ENCODE measurements at places on chromosomes 1 and 21.

- DNase-seq = no peak
Measured at GRCh38 chr1:100713626-100714025, 5.9 kb upstream of the VCAM1 start.

DNA sequence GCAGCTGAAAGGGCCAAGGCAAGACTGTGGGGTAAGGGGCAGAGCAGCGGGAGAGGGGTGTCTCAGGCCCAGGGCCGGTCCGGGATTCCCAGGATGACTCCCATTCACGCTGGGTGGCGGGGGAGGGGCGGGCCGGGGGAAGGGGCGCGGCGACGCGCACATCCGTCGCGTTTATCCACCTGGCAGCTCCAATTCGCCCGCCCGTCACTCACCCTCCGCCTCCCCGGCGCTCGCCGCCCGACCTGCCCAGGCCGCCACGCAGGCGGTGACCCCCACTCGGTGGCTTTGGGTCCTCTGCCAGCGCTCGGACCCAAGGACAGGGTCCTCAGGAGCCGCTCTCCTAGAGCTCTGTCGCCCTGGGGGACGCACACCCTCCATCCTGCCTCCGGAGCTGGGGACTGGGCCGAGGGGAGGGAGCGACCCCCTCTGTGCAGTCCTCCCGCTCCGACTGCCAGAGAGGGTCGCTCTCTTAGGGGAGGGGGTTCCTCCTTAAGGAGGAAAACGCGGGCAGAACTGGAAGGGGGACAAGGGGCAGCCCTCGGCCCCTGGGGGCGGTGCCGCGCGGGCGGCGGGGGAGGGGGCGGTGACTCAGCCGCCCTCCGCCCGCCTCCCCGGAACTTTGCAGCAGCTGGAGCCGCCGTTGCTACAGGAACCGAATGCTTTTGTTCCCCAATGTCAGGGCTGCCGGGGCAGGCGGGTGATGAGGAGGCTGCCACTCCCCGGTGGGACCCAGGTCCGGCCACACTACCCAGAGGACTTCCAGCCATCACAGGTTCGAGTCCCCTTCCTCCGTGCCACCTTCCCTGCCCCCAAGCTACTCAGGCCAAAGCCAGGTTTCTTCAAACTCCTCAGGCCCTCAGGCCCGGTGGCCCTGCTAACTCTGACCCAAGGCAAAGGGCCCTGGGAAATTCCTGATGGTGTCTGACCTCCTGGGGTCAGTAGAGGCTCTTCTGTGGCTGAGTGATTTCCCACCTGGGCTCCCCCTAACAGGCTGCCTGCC lies 3.4 kb downstream of the ADGRB2 start:
- DNase-seq = peak; percentile 19

GRCh38 chr21:33391656-33392055 lies 11.6 kb upstream of the IFNGR2 start:
- DNase-seq = no peak

- no peak for DNase-seq
Measured at GRCh38 chr1:110069404-110070281, 829 bp downstream of the ALX3 start.

- no peak for DNase-seq
Measured at GRCh38 chr1:75579046-75579445, 31.9 kb downstream of the SLC44A5 start.

- no peak for DNase-seq
Measured at GRCh38 chr1:205066141-205066818, 18.0 kb downstream of the TMEM81 start.

- no peak for DNase-seq
Measured at GRCh38 chr1:203675596-203676347, 49.1 kb downstream of the ATP2B4 start.

DNA sequence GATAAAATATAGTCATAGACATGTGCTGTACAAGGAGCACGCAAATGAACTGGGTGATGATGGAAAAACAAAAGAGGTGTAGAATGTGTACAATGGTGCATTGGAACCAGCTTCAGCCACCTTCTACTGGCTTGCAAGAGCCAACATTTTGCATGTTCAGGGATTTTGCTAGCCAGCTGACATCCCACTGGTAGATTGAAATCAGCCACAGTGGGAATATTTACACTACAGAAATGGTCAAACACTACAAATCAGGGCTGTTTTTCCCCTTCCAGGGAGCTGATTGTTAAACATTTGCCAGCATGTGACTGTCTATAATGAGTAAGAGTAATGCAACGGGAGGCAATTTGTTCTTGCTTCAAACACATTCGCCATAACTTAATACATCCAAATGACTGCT lies 23.2 kb downstream of the PMVK start:
- DNase-seq = peak; percentile 73

DNA sequence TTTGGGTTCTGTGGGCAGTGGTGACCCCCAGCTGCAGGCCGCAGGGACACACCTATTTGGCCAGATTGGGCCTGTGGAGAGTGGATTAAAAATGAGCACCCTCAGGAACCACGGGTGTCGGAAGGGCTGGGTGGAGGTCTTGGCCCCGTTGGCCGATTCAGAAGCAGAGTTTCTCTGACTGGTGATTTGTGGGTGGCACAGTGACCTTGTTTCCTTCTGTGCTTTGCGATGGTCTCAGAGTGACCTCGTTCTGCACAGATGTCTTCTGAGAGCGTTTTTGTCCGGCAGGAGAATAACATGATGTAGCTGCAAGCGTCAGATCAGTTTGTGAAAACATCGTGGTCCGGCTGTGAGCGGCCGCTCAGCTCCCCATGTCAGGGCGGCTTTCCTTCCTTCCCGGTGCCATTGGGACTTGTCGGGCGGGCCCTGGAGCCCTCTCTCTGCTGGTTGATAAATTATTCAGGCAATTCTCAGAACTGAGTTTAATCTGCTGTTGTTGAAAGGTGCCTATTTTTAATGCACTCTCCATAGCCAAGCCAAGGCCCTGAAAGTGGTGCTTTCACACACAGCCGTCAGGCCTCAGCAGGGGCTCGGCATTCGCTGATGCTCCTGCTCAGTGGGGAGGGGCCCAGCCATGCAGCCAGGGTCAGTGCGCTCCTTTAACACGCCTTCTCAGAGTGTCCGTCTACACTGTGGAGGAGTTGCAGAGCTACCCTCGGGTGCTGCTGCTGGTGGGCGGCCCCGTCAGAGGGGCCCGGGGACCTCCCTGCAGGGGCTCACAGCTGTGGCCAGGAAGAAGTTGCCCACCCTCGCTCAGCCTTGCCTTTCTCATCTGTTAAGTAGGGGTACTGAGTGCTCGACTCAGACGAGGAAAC lies 26.8 kb downstream of the TRPM2 start:
- DNase-seq = no peak

- DNase-seq = no peak
Measured at GRCh38 chr21:17667256-17667655, 54.6 kb upstream of the BTG3 start.

- DNase-seq = peak; percentile 74
Measured at GRCh38 chr1:83999316-83999819, 436 bp upstream of the TTLL7 start.

- DNase-seq = no peak
Measured at GRCh38 chr1:111600886-111601386, 18.7 kb upstream of the RAP1A start.

DNA sequence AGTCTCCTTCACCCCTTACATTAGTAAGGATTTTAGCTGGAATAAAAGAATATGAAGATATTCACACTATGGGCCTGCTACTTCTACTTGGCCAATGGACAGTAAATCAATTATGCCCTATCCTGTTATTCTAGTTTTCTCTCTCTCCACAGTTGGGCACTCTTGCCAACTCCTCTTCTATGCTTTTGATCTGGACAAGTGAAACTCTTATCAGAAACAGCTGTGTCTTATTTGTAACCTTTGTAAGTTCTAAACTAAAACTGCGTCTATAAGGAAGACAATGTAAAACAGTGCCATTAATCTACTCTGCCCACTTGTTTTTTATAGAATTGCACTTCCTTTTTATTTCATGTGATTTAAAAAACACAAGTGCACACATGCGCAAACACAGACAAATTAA lies 244.0 kb upstream of the DMRTA2 start:
- no peak for DNase-seq

GRCh38 chr1:164578479-164579200 lies 19.7 kb downstream of the PBX1 start:
- no peak for DNase-seq

DNA sequence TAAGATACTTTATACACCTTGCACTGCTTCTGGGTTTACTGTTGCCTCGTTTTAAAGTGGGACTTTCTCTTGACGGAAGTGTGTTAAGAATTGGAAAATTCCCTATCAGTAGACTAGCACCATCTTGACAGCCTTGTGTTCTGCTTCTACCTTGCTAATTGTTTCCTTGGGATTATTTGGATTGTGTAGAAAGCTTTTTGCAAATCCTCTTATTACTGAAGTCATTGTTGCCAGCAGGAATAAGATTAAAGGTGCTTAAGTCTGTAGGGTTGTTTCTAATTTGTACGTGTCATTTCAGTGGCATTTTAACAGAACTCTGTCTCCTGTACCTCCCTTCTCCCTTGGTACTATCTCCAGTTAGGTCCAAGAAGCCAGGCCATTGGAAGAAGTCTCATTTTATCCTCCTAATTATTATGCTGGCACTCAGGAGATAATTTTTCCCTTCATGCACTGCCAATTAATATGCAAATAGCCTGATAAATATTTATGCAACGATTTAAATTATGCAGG lies 107.7 kb downstream of the POU2F1 start:
- DNase-seq = no peak

DNA sequence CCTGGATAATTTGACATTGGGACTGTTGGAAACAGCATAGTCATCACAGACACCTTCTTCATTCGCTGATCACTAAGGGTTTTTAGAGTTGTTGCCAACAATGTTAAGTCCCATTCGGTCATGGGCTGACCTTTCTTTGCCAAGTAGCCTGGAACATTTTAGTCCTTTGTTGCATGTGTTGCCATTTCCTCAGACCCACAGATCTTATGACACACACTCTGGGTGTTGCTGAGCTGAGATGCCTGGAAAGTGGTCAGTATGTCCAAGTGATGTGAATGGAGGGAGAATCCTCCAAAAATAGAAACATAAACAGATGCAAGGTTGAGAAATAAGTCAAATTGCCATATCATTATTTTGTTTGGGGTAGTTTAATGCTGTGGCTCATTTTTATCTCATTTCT lies 61.5 kb upstream of the GJA5 start:
- no peak for DNase-seq

DNA sequence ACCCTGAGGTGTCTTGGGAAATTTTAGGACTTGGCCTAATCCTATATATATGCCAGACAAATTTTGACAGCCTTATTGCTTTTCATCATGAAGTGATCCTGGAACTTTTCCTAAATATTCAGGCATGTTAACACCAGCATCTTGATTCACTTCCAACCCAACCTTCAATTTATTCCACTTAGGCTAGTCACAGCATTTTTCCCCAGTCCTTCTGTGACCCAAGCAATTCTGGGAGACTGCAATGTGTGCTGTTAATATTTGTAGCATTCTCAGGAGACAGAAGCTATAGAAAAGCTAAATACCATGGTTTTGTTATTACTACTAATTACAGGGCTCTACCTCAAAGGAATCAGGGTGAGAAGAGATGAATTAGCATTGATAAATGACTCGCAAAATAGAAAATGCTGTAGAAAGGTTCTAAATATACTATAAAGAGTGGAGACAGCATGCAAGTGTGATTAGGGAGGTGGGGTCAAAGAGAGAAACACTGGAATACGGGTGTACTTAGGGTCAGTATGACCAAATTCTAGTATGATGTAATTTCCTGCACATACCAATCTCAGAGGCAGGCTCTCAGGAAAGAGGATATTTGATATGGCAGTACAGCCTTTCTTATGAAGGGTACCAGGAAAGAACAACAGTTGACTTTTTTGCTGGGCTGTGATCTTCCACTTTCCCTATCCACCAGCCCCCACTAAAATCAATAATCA lies 29.1 kb downstream of the PRRX1 start:
- DNase-seq = no peak

GRCh38 chr1:239250353-239251035 lies 135.9 kb upstream of the CHRM3 start:
- DNase-seq = no peak

DNA sequence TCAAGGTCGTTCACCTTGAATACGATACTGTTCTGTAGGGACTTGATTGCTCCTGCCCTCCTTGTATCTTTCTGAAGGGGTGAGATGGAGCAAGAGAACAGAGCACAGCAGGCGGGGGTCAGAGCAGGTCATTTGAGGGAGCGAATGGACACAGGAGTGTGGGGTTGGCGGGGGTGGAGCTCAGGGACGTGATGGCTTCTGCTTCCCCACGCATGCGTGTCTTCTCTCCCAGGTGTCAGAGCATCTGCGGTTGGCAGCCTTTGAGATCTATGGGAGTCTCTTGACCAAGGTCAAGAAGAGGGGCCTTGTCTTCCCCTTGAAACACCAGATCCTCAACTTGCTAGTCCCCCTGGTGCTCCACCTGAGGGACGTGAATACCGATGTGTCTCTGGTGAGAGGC lies 63.9 kb downstream of the INAVA start:
- DNase-seq = no peak

DNA sequence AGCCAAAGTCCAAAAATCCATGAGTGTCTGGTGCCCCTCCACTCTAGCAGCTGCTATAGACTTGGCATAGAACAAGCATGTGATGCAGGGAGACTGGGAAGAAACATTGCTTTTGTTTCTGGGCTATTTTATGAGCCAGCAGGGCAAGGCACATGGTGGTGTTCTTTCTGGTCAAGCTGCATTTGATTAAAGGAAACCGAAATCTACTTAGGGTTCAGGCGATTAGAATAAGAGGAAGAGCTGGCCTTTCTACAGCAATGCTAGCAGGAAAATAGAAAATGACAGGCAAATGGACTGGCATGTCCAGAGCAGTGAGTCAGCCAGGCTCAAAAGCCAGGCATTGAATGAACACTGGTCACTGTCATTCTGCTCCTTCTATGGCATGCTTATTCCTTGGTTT lies 28.5 kb upstream of the ARHGAP29 start:
- no peak for DNase-seq

GRCh38 chr1:232767305-232768074 lies 37.7 kb upstream of the MAP10 start:
- DNase-seq = no peak

DNA sequence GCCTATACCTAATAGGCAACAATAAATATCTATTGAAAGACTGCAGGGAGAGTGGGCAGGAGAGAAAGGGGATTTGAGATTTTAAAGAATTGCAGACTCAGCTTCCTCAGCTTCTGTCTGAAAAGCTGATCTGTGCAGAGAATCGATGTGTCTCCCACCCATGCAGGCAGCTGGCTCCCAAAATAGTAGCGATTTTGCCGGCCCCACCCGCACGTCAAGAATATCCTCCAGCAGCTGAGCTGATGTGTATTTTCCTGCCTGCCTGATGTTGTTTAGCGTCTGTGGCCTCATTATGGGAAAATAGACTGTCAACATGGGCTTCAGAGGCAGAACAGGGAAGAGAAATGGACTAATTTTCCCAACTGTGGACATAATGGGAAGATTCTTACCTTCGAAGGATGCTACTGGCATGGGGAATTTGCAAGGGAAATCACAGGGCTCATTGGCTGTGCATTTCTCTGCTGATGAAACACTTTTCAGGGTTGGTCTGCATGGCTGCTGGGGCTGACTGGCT lies 699.8 kb downstream of the PTPRU start:
- DNase-seq = no peak

DNA sequence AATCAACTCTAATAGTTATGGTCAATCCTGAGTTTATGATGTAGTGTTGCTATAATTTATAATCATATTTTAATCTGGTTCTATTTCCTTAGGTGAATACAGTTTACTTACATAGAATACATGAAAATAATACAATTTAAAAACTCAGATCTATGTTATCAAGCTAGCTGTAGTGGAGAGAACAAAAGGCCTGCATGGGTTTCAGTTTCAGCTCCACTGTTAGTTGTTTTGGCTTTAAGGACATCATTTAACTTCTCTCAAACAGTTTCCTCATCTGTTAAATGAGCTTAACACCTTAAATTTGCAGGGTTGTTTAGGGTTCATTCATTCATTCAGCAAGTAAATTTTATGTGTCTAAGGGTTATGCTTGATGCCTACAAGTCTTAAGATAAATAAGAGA lies 98.4 kb upstream of the KIAA1614 start:
- no peak for DNase-seq

Data from NCI-H2081 treated with DMSO at 0.1 percent for 48 hours (cell line).